Non-pigmented ciliary epithelial cell (primary cell): ENCODE measurements at places on chromosomes 1 and 21.

GRCh38 chr1:58003059-58003458, 543.5 kb downstream of the OMA1 start:
- DNase-seq = no peak

DNA sequence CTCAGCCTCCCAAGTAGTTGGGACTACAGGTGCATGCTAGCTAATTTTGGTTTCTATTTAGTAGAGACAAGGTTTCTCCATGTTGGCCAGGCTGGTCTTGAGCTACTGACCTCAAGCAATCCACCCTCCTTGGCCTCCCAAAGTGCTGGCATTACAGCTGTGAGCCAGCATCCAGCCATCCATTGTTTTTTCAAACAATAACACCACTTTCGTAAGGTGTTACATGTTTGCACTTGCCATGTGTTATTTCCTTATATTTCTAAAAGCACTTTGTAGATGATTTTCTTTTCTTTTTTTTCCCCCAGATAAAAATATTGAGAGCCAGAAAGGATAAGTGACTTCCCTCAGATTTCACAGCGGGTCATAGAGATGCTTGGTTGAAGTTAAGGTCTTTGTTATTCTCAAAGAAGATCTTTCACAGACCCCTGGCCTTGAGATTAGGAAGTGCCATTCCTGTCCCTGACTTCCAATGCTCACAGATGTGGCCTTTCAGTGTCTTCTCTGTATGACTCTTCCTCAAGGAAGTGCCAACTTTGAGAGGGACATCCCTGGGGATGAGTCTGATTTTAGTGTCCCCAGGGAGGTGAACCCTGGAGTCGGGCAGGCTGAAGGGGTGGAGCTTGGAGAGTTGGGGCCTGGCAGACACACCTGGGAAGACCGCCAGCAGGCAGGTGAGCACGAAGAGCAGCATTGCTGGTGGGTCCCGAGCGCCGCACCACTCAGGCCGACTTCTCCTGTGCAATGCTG, 6.3 kb downstream of the PIGR start:
- no peak for DNase-seq

GRCh38 chr1:57118948-57119603, 153.3 kb upstream of the C8B start:
- DNase-seq = no peak

- no peak for DNase-seq
Measured at GRCh38 chr21:38699048-38699447, 106.7 kb upstream of the ETS2 start.

GRCh38 chr1:30010506-30011106, 712.8 kb downstream of the MATN1 start:
- no peak for DNase-seq

DNA sequence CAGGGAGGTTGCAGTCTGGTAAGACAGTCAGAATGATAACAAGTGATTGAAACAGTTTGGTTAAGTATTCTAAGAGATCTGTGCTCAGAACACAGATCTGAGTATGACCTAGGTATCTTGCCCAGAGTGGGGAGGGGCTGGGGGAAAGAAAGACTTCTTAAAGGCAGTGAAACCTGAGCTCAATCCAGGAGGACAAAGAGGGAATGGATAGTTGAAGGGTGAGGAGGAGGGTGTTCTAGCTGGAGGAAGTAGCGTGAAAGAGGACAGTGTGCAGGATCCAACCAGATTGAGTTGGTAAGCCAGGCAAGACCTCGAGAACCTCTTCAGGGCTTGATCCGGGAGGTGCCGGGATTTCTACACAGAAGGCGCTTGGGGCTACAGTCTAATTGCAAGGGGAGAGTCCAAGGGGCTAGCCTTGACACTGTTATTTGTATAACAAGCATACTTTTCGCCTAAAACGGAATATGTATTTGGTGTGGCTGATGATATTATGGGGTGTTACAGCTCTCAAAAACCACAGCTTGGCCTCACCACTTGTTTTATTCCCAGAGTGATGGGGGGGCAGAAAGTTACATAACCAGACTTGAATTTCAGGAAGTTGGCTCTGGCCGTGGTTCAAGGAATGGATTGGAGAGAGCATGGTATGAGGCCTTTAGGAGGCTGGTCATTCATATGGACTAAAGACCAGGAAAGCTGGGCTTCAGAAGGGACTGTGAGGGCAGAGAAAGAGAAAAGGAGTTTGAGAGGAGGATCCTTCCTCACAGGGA, 19.1 kb downstream of the RCSD1 start:
- DNase-seq = no peak

DNA sequence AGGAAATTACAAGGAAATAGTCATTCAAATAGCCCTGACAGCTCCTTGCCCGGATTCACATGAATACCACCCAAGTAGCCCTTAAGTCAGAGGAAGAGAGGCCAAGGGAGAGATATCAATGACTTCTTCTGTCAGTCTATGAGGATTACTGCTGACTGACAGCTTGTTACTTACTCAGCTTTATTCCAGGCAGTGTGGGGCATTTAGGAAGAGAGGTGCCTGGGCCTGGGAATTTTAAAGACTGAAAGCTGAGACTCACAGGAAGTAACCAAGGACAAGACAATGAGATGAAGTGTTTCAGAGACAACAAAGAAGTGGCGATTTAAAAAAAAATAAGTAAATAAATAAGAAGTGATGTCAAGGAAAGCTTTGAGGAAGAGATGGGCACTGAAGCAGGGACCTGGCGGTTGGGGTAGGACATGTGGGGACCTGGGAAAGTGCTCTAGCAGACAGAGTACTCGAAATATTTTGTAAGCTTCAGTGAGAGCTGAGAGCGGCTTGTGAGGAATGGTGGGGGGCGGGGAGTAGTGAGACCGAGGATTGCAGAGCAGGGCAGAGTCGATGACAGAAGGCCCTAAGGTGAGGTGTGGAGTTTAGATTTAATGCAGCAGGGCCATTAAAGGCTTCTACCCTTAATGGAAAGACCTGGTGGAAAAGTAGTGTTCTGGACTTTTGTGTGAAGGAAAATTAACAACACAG, 58.9 kb downstream of the ST3GAL3 start:
- no peak for DNase-seq

- DNase-seq = no peak
Measured at GRCh38 chr1:112778137-112778536, 63.0 kb upstream of the PPM1J start.

GRCh38 chr1:226602186-226603021, 53.8 kb downstream of the STUM start:
- DNase-seq = peak; percentile 40

DNA sequence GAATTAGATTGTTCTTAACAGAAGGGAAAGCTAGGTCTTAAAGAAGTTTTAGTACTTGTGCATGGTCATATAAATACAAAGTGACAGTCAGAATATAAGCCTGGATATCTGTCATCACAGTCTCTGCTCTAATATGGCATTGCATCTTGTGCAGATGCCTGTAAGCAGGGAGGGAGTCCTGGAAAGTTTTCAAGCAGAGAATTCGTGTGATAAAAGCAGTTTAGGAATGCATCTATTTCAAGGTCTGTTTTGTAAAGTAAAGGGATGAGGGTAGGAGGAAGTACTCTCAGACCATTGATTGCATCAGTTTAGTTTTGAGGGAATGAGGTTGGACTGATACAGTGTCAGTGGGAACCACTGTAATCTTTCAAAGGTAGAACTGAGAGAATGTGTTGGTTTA, 30.6 kb downstream of the IARS2 start:
- peak; percentile 10 for DNase-seq

DNA sequence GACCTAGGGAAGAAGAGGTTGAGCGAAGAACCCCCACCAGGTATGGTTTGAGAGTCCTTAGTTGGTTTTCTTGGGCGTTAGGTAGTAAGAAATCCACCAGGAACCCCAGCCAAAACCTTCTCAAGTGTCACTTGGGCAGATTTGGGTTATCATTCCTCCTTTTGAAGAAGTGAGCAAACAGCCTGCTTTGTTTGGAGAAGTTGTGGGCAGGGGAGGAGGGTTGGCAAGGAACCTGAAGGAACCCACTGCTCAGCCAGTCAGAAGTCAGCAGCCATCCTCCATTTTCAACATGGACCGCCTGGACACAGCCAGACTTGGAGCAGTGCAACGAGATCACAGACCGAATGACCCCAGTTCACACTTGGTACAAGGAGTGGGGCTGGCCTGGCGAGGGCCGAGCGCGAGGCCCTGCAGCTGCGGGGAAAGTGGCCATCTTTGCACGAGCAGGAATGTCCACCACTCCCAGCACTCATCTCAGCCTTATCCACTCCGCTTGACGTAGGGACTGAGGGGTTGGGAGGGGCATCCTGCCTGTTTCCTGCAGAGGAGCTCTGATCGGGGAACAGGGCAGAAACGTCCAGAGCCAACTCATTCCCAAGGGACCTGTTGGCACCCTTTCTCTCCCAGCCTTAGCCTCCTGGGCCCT, 7.2 kb downstream of the ADPRS start:
- no peak for DNase-seq

DNA sequence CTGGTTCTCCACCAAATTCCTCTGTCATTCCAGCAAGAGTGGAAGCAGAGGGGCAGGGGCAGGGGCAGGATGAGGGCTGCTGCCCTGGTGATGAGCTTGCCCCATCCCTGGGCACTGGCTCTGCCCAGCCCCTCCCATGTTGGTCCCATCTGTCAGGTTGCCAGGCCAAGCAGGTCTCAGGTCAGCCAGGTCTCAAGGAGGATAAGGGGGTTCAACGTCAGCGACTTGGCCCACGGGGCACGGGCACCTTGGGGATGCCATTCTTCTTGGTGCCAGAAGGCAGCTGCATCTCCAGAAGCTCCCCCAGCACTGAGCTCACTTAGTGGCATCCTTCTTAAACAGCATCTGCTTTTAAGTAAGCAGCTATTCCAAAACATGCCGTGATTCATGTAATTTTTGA, 133.1 kb downstream of the AJAP1 start:
- no peak for DNase-seq

DNA sequence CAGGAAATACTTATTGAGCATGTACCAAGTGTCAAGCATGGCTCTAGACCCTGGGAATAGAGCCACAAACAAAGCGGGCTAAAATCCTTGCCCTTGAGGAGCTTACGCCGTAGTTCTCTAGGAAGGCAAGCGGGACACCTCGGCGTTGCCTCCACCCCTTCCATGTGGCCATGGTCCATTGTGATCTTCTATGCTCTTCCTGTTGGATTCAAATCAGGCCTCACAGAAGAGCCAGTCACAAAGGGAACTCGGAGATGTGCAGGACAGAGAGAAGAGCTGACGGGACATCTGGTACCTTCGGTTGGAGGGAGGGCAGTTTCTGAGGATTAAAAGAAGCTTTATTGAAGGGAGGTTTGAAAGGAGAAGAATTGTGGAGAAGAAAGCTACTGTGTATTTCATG, 129.3 kb downstream of the TMEM53 start:
- no peak for DNase-seq

DNA sequence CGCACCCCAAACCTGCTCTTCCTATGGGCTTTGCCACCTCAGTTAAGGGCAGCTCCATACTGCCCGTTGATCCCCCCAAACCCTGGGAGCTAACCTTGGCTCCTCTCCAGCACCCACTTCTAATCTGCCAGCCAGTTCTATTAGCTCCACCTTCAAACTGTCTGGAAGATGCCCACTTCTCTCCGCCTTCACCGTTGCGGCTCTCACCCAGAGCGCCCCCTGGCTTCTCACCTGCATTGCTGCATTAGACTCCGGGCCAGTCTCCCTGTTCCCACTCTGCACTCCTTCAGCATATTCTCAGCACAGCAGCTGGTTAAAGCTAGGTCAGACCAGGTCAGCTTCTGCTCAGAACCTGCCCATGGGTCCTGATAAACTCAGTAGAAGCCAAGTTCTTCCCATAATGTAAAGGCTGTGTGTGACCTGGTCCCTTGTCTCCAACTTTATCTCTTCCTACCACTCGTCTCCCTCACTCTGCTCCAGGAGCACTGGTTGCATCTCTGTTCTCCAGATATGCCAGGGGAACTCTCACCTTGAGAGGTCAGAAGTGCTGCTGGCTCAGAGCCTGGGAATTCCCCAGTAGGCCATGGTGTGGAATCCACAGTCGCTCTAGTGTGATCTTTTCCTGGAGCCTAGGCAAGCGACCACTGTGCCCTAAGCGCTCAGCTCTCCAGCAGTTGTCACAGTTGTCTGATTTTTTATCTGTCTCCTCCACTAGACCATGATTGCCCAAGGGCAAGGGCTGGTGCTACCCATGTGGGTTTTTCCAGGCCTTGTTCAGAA, 150.3 kb downstream of the HMGB4 start:
- DNase-seq = no peak

DNA sequence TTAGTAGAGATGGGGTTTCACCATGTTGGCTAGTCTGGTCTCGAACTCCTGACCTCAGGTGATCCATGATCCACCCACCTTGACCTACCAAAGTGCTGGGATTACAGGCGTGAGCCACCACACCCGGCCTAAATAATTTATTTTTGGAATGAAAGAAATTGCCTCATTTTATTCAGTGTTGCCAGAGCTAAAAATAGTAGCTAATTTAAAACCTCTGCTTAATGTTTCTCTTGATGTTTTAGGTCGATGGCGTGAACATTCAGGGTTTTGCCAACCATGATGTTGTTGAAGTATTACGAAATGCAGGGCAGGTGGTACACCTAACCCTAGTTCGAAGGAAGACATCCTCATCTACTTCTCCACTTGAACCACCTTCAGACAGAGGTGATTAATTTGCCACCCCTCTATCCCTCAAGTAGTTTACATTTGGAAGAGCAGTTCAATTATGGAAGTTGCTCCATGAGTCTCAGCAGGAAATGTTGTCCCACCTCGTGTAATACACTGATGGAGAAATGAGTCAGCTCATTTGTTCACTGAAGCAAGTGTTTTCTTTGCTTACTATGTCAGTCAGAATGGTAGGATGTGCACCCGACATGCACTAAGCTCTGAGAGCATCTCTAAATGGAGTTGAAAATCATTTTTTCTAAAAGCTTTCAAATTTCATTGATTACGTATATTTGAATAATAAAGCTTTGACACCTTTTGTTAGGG, 54.9 kb downstream of the PATJ start:
- DNase-seq = peak; percentile 44

GRCh38 chr1:167599957-167600581, 30.0 kb upstream of the RCSD1 start:
- DNase-seq = no peak

DNA sequence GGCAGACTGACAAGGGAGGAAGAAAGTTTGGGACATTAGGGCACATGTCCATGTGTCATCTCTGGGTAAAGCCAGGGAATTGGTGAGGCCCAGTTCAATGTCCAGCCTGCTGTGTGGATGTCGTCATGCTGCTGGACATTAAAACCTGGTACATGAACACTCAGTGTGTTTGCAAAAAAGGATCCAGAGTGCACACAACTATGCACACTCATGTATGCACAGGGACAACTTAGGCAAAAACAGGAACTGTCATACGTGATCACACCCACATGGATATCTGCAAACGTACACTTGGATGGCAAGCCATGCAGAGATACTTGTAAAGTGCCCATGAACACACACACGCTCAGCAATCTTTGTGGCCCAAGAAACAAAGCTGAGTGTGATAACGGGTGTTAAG, 47.9 kb upstream of the NEK2 start:
- DNase-seq = no peak

GRCh38 chr1:68173283-68173935, 58.9 kb downstream of the WLS start:
- DNase-seq = no peak

GRCh38 chr1:195569934-195570333, 1038.3 kb downstream of the KCNT2 start:
- no peak for DNase-seq
